ENCODE measurements at places on chromosomes 5 and 9. TPM values are rescaled to one million over a fixed set of nuclear protein-coding genes. Genes with fewer than 3 reads are reported as not detected.
A peak's percentile ranks its signal among the peaks of the same experiment; 100 is the strongest.

The IL17B gene
- total RNA-seq: not detected

The DBH gene
- not detected for total RNA-seq

The ATP10B gene
- total RNA-seq: 0.48 TPM

- DNase-seq: no peak
These were observed 70.6 kb downstream of the SMARCA2 start for GRCh38 chr9:2085716-2086115.

GRCh38 chr5:318931-319601 is 2.4 kb upstream of the AHRR start:
- no peak for DNase-seq

DNA sequence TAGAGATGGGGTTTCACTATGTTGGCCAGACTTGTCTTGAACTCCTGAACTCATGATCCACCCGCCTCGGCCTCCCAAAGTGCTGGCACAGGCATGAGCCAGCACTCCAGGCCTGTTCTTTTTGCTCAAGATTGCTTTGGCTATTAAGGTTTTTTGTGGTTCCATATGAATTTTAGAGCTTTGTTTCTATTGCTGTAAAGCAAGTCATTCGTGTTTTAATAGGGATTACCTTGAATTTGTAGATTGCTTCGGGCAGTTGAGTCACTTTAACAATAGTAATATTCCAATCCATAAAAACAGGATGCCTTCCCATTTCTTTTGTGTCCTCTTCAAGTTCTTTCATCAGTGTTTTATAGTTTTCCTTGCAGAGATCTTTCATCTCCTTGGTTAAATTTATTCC is 22.1 kb downstream of the C6 start:
- no peak for DNase-seq

DNA sequence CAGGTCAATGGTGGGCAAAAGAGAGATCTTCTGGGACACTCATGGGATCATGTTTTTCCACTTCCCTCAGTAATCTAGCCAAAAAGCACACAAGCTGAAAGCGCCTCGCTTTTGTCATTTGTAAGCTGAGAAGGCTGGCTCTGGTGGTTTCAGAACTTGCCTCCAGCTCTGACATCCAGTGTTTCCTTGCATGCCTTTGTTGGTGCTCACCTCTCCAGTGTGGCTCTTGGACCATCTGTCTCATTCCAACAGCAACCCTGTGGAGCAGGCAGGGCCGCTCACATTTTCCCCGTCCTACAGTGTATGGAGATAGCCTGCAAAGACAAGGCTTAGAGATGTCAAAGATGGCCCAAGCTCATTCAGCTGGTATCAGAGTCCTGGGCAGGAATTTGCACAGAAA is 160.8 kb upstream of the KLF4 start:
- DNase-seq: no peak

DNA sequence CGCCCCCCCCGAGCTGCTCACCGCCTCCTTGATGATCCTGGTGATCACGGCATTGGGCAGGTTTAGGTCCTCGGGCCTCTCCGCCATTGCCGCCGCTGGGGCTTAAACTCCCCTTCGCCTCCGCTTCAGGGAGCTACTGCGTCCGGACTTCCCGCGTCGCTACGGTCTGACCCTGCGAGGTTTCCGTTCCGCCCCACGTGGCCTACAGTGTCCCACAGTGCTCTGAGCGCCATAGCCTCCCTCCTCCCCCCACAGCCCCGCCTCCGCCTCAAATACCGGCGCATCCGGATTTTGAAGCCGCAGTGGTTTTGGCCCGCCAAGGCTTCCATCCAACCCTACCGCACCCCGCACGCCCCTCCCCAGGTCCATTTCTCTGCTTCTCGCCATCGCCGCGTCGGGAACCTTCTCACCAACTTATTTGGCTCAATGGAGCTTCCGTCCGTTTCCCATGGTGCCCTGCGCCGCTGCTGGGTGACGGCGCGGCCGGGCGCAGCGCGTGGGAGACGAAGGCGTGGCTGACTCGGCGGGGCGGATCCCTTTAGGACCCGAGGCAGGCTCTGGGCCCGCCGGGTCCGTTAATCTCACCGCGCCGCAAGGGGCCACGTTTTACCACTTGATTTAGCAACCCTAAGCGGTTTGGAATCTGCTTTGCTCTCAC is at the start of the genes C9orf43 and POLE3:
Gene C9orf43 (plus strand): TSS at position 541 of the 658 bp plus-strand sequence. CDS start 2,747 bp downstream, outside the sequence.
Gene POLE3 (minus strand): TSS at position 469 of the 658 bp plus-strand sequence. CDS start 382 bp downstream, at position 87.
- DNase-seq: peak; percentile 94

GRCh38 chr9:85421641-85422040 is 320.1 kb downstream of the AGTPBP1 start:
- no peak for DNase-seq

GRCh38 chr5:40630126-40630525 is 49.6 kb upstream of the PTGER4 start:
- no peak for DNase-seq

Measured in ovary (tissue), 10 donors.